ENCODE measurements at places on chromosomes 12 and 14. TPM values are rescaled to one million over a fixed set of nuclear protein-coding genes. Genes with fewer than 3 reads are reported as not detected.

The HCFC2 gene
- 27.7 TPM for total RNA-seq

The GRIP1 gene
- 2.1 TPM for total RNA-seq

The RPS26 gene
- 618 TPM for total RNA-seq

- H3K27me3 ChIP-seq = no peaks in the 10 kb centered on the region
- peaks cover 27% of the 10 kb centered on the region for H3K4me1 ChIP-seq
- no peak overlapping the region for H3K4me3 ChIP-seq
- no peak for DNase-seq
These were observed 2.5 kb upstream of the SSH1 start for GRCh38 chr12:108859923-108860291.

DNA sequence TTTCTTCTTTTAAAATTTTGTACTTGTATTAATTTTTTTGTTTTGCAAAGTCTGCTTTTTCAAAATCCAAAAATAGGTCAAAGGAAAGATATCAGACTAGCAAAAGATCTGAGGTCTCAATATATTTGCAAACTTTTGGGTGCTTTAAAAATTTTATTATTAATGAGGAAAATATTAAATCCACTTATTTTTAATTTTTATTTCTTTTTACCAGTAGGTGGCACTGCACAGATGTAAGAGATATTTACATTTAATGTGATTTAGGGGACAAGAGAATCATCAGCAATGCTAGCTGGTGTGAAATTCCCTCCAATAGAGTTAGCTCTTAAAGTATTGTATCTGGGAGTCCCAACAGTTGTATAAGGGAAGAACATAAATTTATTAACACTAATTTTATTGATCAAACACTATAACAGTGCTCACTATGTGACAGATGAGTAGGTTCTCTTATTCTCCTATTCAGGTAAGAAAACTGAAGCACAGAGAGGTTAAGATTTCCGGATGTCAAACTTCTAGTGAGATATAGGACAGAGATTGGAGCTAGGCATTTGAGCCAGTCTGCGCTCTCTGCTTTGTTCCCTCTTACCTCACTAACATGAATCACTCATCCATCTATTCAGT is 30.5 kb downstream of the ALX1 start:
- no peaks in the 10 kb centered on the region for H3K4me1 ChIP-seq
- no peaks in the 10 kb centered on the region for H3K36me3 ChIP-seq
- no peaks in the 10 kb centered on the region for H3K27me3 ChIP-seq

DNA sequence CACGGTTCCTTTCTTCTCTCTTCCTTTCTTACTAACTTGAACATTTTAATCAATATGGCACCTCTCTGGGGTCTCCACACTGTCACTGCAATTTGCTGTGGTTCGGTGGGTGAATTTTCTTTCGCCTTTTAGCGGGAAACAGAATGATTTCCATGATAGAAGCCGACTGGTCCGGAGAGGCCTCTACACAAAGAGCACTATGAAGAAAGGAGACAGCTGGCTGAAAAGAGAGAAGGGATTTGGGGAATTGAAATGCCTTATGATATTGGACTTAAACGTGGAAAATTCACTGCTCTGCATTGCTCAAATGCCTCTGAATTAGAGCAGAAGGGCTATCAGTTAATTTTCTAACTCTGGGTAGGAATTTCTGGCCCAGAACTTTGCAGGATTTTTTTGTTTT is 55.9 kb downstream of the KCNA5 start:
- no peak for DNase-seq
- peaks cover 2% of the 10 kb centered on the region for H3K4me1 ChIP-seq
- H3K36me3 ChIP-seq = no peaks in the 10 kb centered on the region
- no peak overlapping the region for H3K4me3 ChIP-seq

GRCh38 chr12:96880220-96880619 is 26.8 kb upstream of the NEDD1 start:
- no peaks in the 10 kb centered on the region for H3K36me3 ChIP-seq
- H3K27me3 ChIP-seq = no peaks in the 10 kb centered on the region
- H3K4me1 ChIP-seq = no peaks in the 10 kb centered on the region
- no peak for DNase-seq
- no peak overlapping the region for H3K4me3 ChIP-seq
- no peak overlapping the region for H3K27ac ChIP-seq

- no peak overlapping the region for H3K4me3 ChIP-seq
- H3K36me3 ChIP-seq = no peaks in the 10 kb centered on the region
- peaks cover 5% of the 10 kb centered on the region for H3K4me1 ChIP-seq
- H3K27me3 ChIP-seq = no peaks in the 10 kb centered on the region
These were observed 444.8 kb downstream of the AEBP2 start for GRCh38 chr12:19884021-19884492.

- H3K4me1 ChIP-seq = peaks cover 18% of the 10 kb centered on the region
- H3K27ac ChIP-seq = no peak overlapping the region
- DNase-seq = no peak
- H3K4me3 ChIP-seq = no peak overlapping the region
These were observed 52.9 kb upstream of the BCL2L14 start for GRCh38 chr12:12017798-12018197.

DNA sequence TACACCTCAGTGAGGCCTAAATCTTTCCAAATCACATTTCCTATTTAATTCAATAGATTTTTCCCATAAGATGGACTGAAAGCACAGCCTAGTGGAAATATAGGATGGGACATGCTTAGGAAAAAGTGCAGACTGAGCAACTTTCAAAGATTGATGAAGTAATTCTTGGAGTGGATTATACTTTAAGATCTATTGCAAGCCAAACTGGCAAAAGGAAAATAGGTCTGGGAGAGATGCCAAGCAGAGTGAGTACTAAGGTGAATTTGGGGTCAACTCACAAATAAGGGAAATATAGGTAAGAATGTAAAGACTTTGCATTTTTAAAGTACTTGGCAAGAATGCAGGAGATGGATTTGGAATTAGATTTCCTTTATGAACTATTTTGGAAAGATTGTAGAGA is 170.2 kb upstream of the FOXG1 start:
- no peak overlapping the region for H3K4me3 ChIP-seq
- no peak for DNase-seq
- H3K4me1 ChIP-seq = no peaks in the 10 kb centered on the region
- H3K27ac ChIP-seq = no peak overlapping the region
- no peaks in the 10 kb centered on the region for H3K27me3 ChIP-seq
- H3K36me3 ChIP-seq = no peaks in the 10 kb centered on the region

DNA sequence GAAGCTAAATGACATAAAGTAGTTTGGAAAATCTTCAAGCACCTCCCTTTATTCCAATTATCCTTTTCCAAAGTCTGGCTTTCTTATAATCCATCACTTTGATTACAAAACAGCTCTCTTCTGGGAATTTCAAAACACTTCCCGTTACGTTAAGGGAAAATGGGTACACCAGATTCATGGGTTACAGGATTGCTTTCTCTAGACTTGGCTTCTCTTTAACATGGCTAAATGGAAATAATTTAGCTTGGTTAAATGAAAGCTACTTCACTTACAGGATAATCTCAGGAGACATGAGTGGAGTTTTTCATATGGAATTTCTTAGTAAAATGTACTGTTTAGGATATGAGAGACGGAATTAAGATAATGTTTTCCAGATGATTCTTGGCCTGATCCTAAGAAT is 14.7 kb downstream of the GSTZ1 start:
- H3K27ac ChIP-seq = no peak overlapping the region
- no peaks in the 10 kb centered on the region for H3K36me3 ChIP-seq
- no peak for DNase-seq
- no peaks in the 10 kb centered on the region for H3K27me3 ChIP-seq
- H3K4me3 ChIP-seq = no peak overlapping the region
- no peaks in the 10 kb centered on the region for H3K4me1 ChIP-seq

- H3K4me1 ChIP-seq = peaks cover 23% of the 10 kb centered on the region
- H3K4me3 ChIP-seq = no peak overlapping the region
- H3K27ac ChIP-seq = no peak overlapping the region
- DNase-seq = no peak
These were observed 21.0 kb upstream of the COL2A1 start for GRCh38 chr12:48025281-48025680.

DNA sequence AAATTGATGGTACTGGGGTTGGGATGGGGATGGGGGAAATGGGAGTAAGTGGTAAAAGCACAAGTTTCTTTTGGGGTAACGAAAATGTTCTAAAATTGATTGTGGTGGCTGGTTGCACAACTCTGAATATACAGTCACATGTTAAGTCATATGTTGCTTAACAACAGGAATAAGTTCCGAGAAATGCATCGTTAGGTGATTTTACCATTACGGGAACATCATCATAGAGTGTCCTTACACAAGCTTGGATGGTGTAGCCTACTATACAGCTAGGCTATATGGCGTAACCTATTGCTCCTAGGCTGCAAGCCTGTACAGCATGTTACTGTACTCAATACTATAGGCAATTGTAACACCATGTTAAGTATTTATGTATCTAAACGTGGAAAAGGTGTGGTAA is 31.0 kb downstream of the ITGA7 start:
- no peak overlapping the region for H3K4me3 ChIP-seq
- no peaks in the 10 kb centered on the region for H3K36me3 ChIP-seq
- H3K4me1 ChIP-seq = peaks cover 5% of the 10 kb centered on the region
- H3K27me3 ChIP-seq = no peaks in the 10 kb centered on the region
- H3K27ac ChIP-seq = no peak overlapping the region

DNA sequence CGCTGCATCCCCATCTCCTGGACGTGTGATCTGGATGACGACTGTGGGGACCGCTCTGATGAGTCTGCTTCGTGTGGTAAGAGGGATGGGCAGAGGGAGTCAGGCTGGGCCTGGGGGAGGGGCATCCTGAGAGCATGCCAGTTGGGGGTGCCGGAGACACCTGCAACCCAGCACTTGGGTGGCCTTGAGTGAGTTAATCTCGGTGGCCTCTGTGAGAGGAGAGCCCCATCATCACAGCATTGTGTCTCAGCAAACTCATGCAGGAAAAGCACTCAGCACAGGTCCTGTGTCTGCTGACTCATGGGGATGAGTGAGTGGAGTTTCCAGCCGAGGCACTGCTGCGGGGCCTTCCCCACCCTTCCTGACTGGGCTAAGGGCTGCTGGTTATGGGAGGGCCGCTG is 19.6 kb upstream of the LRP1-AS start:
- no peaks in the 10 kb centered on the region for H3K27me3 ChIP-seq
- H3K27ac ChIP-seq = no peak overlapping the region
- no peaks in the 10 kb centered on the region for H3K36me3 ChIP-seq
- DNase-seq = no peak
- H3K4me3 ChIP-seq = no peak overlapping the region
